ENCODE measurements at places on chromosomes 11 and 22. TPM values are rescaled to one million over a fixed set of nuclear protein-coding genes. Genes with fewer than 3 reads are reported as not detected.

Gene RAB3IL1
- 2.8 TPM for total RNA-seq

Gene RNF121
- total RNA-seq, result 42.8 TPM

Gene C11orf21
- not detected for total RNA-seq

Gene TRIM6
- total RNA-seq, result 1.3 TPM

Gene TMEM191B
- total RNA-seq, result 2.4 TPM

Gene ADM
- total RNA-seq, result 210 TPM

Gene PRCP
- 588 TPM for total RNA-seq

Gene HORMAD2
- not detected for total RNA-seq

Gene GPR83
- under 0.01 TPM for total RNA-seq

Gene JAML
- total RNA-seq, result not detected
